Left ventricle myocardium superior (tissue), 1 donor: ENCODE measurements at places on chromosomes 11 and 22. TPM values are rescaled to one million over a fixed set of nuclear protein-coding genes. Genes with fewer than 3 reads are reported as not detected.

The AHNAK gene
- total RNA-seq: 354 TPM

The P4HA3 gene
- 0.17 TPM for total RNA-seq

The GDPD4 gene
- not detected for total RNA-seq

The ASCL2 gene
- 0.17 TPM for total RNA-seq
